ENCODE measurements at places on chromosomes 1 and 21.

- no peak for DNase-seq
Measured at GRCh38 chr1:217564833-217565232, 66.1 kb downstream of the GPATCH2 start.

DNA sequence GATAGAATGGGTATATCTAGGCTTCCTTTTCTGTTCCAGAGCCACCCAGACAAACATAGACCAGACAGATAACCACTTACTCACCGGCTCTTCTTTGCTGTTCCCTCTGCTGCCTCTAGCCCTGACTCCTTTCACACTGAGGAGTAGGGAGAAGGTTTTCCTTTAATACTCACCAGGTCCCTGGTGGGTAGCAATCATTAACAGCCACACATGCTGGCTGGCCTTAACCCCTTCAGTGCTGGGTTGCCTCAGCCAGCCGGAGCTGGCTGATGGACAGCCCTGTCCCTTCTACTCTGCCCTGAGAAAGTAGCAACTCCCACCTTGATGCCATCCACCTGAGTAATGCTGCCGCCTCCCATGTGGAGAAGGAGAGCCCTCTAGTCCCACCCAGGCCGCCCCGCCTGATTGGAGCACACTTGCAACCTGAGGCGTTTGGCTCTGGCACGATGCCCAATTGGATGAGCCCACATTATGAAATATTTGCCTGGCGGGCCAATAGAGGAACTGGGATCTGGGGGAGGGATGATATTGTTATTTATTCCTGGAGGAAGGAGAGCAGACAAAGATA is 71.6 kb downstream of the PLEKHA6 start:
- DNase-seq: no peak

- DNase-seq: no peak
Measured at GRCh38 chr21:38625000-38625399, 126.7 kb upstream of the ERG start.

DNA sequence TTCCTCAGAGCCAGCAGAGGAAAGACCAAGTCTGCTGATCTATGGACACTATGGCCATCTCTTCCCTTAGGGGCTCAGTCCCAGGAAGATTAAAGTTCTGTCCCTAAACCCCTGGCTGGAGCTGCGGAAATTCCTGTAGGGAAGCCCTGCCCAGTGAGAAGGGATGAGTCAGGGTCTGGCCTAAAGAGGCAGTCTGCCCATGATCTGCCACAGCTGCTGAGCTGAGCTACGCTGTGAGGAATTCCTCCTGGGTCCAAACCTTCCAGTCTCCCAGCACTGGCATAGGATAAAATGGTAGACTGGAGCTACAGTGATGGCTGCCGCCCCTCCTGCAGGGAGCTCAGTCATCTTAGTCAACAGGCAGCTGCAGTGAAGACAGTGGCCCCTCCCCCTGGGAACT is 213.7 kb downstream of the BRINP2 start:
- DNase-seq: no peak

DNA sequence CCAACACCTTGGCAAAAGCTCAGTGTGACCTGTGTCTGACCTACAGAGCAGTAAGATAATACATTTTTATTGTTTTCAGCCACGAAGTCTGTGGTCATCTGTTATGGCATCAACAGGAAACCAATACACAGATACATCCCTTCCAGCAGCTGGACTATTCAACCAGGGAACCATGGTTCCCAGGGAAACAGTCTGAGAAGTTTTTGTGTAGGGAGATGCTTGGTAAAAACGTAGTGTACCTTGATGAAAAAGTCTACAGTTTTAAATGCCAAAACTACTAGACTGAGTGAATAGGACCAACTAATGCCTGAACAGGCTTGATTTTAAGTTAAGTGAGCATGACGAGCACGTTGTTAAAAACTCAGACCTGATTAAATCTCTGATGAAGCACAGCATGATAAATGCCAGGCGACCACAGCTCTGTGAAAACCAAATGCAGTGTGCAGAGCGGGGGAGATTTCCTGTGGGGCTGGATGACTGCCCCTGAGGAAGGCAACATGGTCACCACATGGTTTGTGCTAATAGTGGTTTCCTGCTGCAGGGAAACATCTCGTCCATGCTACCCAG is 228.9 kb downstream of the TNR start:
- DNase-seq: peak; percentile 92

DNA sequence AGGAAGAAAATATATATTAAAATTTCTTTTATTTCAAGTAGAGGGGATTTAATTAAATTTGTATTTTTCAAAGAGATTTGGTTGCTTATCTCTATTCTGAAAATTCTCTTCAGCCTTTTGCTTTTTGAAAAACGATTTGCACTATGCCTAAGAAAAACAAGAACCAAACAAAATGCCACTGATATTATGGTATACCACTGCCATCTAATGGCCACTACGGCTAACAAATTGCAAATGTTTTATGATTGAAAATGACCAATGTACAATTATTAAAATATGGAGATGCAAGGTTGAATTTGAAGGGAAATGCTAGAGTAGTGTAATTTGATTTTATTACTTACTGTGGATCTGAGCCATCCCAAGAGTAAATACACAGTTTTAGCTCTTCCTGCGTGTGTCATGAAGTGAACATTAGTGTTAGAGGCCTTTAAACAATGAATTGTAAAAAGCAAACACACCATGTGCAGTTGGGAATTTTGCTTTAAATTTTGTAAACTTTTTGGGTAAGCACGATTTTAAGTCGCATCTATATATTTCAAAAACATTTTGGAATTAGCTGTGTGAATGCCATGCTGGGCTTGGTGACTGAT is 137.4 kb upstream of the USP25 start:
- peak; percentile 73 for DNase-seq

DNA sequence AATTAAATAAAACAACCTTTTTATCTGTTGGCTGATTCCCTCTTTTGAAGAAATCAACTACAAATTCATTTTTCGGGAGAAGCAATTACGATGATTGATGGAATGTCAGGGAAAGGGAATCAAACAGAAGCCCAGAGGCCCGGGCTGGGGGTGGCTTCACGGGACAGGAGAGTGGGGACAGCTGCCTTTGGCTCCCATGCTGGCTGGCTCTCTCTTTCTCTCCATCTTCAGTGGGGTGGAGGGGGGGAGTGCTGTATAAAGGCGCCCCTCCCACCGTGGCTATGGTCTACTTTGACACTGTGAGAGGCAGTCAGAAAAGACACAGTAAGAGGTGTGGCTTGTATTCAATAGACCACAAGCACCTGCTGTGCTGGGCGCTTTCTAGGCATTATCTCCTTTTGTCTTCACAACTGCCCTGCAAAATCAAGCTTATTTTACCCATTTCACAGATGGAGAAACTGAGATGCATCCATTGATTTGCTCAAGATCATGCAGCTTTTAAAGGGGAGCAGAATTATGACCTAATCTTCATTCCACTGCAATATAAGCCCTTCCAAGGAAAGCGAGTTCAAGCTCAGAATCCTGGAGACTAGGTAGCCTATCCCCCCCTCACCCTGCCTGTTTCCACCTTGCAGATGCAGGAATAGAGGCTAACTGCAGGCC is 92.9 kb downstream of the GRIK3 start:
- DNase-seq: no peak

DNA sequence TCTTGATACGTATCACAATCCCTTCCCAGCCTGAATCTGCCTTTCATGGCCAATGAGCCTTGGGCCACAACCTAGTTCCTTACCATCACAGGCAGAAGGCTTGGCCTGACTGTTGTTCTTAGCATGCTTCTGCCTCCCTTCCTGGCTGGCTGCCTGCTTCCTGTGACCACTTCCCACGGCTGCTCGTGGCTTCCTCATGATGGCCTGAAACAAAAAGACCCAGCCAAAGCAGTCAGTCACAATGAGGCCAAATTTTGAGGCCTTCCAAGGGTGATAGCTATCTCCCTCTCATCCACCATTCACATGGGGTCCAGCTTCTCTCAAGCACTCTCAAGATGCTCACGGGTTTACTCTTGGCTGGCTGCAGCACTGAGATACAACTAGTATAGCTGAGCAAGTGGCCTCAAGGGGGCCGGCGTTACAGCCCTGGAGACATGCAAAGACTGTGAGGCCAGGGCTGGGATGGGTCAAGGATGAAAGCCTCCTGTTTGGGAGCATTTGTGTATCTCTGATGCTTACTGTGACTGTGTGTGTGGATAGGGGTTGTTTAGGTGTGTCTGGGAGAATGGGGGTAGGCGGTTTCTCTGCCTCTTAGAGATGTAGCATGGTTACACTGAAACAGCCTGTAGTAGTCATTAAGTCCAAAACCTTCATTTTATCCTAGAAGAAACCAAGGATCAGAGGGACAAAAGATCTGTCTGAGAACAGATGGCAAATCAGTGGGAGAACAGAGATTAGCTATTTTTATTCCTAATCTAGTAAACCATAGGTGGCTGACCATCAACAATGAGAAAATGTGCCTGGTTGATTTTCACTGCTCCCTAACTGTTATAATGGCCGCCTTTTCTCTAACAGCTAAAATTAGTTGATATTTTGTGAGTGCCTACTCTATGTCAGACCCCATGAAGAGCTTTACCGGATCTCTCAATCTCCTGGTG is 5.4 kb upstream of the TOE1 start:
- peak; percentile 47 for DNase-seq

DNA sequence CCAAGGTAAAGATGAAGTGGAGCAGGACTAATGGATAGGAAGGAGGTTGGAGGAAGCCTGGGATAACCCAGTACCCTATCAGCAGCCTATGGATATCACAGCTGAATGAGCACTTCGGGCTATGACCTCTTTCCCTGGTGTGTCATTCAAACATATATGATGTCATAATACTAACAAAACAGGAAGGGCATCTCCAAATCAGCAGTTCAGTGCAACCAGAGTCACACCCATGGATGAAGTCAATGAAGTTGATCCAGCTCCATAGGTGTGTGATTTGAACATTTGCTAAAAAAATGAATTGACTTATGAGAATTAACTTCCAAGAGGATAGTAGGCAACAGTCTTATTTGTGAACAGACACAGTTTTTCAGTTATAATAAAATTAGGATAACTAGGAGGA is 1.7 kb upstream of the C1orf116 start:
- DNase-seq: no peak

- DNase-seq: peak; percentile 45
Measured at GRCh38 chr1:109089242-109090015, 1.1 kb upstream of the TMEM167B start.

DNA sequence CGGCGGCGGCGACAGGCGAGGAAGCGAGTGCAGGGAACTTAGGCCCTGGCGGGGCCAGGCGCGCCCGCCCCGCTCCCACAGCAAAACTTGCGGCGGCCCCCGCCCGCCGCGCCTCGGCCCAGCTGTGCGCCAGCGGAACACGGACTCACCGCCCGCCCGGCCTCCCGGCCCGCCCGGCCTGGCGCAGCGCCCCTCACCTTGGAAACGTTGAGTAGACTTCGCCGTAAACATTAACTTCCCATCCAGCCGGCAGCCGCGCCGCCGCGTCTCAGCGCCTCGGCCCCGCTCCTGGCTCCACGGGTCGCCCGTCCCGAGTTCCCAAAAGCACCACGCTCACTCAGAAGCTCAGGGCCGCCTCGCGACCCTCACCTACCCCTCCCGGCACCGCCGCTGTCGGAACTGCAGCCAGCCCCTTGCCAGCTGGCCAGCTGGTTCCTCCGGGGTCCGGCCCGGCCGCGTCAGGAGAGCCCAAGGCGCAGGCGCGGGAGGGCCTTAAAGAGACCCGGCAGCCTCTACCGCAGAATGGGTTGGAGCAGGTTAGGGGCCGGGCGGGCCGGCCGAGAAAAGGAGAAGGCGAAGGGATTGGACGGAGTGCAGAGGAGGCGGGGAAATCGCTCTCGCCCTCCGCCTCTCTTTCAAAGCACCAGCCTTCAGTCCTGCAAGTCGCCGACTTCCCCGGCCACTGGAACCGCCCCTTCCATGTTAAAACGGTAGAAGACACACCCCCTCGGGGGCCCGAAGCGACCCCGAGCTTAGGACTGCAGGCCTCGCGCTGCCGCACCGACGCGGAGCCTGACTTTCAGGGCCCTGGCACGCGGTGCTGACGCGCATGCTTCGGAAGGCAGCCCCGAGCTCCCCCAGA is at the start of gene EVI5:
EVI5 (minus strand) TSS at position 470 of the 862 bp plus-strand sequence. CDS start 48,562 bp downstream, outside the sequence.
- peak; percentile 98 for DNase-seq

- DNase-seq: no peak
Measured at GRCh38 chr1:38222891-38223290, 176.3 kb upstream of the POU3F1 start.

GRCh38 chr1:111570781-111571181 is 48.8 kb upstream of the RAP1A start:
- DNase-seq: peak; percentile 58

DNA sequence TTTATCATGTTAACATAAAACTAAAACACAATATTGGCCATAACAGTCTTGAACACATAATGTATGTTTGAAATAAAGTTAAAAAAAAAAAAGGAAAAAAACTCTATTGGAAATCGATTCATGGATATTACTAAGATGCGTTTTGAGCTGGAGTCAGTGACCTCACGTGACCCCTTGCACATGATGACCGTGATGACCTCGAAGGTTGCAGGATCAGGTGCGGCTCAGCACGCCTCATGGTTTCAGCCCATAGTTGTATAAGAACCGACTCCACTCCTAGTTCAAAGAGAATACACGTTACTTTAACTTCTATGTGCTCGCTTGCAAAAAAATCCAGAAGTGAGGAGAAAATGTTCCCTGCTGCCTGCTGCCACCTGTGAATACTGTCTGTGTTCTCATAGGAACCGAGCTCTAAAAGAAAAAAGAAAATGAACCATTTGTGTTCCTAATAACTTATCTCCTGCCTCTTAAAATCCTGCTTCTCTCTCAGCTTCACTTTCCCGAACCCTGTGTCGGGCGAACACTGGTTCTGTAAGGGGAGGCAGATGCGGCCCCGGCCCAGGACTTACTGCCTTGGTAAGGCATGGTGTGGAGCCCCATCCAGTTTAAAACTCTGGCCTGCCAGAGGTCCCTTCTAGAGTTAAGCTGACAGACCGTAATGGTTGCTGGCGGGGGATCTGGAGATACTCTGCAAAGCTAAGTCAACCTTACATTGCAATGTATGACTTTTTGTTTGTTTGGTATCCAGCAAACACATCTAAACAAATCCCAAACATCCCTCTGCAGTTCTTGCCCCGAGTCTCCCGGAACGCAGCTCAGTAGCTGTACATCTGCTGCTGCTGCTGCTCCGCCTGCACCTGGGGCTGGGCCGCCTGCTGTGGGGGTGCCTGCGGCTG is 33.8 kb upstream of the RIPK4 start:
- no peak for DNase-seq

DNA sequence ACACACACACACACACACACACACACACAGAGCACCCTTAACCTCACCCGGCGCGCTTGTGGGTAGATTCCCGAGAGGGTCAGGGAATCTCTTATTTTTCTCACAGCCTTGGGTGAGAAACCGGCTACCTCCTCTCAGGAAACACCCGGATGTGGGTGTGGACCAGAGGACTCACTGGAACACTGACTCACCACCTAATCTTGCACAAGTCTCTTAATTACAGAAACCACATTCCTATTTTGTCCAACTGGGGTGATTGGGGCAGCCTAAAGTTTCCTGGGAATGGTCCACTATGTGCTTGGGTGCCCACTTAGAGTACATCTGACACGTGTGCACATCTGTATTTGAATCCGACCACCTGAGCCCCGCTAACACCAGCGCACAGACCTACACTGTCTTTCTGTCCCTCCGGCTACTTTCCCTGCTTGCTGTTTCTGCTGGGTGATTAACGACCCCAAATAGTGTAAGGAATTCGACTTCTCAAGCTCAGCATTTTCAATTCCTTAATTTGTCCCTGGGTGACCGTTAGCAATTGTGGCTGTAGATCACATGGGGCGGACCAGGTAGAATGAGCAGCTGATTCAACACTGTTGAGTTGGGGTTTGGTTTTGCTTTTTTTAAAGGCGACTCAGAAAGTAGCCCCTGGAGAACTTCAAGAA is 14.0 kb upstream of the TBX15 start:
- peak; percentile 43 for DNase-seq

GRCh38 chr1:31371121-31371959 is 1.5 kb downstream of the FABP3 start:
- peak; percentile 26 for DNase-seq
